GF-D8 (cell line): ENCODE measurements at places on chromosomes 16 and 17.

DNA sequence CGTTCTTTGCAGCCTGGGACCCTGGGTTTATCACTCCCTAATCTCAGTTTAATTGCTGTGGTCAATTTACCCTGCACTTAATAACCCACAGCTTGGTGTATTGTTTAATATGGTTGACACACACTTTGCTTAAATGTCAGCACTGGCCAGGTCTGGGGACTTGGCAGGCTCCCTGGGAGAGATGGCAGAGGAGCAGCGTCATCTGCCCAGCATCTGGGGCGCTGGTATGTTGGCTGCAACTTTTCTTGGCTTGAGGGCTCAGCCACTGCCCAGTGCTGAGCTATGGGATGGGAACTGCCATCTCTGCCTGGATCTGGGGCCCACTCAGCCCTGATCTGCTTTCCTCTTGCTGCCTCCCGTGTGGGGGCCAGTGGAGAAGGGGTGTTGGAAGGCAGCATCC is 115.7 kb upstream of the IRX3 start:
- no peak for DNase-seq

DNA sequence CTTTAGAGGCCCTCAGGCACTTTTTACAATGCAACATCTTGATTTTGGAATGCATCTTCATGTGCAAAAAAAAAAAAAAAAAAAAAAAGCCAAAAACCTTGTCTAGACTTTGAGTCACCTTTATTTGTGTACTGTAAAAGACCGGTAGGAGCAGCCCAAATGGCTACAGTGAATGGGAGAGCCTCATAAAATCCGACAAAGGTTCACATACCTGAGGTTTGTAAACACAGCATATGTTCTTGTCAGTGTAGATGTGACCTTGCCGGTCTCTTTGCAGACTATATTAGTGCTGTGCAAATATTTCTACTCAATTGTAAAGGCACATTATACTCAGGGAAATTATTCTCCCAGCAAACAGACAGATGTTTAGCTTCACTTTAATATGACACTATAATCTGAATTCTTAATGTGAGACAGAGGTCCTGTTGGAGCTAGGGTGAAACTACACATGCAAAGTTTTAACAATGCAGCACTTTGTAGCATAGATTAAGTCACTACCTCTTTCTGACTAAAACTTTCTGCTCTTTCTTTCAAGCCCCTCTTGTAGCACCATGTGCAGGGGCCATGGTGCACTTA is 211.3 kb downstream of the CA10 start:
- no peak for DNase-seq

- DNase-seq: no peak
These were observed 22.8 kb downstream of the GPRC5B start for GRCh38 chr16:19861811-19862327.

DNA sequence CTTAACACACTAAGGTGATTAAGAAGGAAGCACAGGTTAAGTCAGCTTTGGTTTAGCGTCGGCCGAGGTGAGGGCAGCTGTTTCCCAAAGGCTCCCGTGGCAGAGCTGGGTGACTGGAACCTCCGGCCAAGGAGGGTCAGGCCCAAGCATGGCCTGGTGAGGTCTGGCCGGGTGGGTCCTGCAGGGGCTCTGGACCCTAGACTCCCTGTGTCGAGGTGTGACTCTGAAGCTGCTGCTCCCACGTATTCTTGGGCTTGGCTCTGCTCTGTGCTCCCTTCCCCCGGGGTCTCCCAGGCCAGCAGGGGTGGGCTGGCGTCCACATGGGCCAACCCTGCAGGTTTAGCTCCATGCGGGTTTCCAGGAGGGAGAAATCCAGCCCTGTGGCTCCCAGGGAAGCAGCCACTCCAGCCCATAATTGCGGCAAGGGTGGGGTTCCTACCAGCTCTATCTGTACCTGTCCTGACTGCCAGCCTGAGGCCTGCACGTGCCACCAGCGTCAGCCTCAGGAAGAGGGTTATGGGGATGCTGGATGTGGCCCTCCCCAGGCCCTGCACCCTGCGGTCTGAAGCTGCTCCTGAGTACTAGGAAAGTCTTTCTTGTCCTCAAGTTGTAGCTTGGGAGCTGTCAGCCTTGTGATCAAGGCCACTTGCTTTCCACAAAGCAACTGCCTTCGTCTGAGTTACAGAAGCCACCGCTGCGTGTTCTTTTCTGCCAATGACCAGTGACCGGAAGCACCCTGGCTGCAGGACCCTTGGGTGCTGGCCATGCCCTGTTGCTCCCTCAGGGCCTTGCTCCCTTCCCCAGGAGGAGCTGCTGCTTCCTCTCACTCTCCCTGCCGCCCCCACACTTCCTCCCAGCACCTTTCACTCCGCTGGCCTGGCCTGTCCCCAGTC is 4.8 kb downstream of the CDK5R1 start:
- DNase-seq: no peak

GRCh38 chr17:43809121-43809520 is 23.8 kb downstream of the MPP3 start:
- no peak for DNase-seq

DNA sequence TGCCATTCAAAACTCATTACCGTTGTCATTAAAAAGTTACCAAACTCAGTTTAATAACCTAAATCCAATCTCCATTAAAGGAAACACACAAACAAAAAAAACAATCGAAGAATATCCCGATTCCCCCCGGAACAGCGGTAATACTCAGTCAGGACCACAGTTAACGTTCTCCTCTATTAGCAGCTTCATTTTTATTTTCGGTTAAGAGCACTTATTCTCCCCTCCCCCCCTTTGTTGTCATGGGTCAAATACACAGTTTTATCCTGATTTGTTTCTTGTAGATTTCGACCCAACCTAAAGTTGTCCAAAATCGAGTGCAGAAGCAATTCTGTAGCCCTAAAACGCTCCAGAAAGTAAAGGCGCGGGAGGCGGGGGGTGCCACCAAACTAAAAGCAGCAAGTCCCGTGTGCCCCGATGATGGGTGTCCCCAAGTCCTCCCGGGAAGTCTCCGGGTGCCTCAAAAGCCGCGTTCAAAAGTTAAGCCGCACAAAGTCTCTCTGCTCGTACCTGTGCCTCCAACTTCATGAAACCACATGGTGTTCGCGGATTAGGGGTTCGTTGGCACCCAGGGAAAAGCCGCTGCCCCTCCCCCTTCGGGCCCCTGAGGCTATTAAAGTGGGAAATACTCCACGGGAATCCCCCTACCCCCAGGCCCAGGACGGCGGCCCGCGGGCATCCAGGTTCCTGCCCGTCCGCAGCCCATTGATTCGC is 996 bp downstream of the SUMO2 start:
- DNase-seq: no peak

- no peak for DNase-seq
These were observed 6.2 kb upstream of the SPNS3 start for GRCh38 chr17:4427505-4427904.

GRCh38 chr17:13583996-13584700 is 17.6 kb downstream of the HS3ST3A1 start:
- DNase-seq: no peak

DNA sequence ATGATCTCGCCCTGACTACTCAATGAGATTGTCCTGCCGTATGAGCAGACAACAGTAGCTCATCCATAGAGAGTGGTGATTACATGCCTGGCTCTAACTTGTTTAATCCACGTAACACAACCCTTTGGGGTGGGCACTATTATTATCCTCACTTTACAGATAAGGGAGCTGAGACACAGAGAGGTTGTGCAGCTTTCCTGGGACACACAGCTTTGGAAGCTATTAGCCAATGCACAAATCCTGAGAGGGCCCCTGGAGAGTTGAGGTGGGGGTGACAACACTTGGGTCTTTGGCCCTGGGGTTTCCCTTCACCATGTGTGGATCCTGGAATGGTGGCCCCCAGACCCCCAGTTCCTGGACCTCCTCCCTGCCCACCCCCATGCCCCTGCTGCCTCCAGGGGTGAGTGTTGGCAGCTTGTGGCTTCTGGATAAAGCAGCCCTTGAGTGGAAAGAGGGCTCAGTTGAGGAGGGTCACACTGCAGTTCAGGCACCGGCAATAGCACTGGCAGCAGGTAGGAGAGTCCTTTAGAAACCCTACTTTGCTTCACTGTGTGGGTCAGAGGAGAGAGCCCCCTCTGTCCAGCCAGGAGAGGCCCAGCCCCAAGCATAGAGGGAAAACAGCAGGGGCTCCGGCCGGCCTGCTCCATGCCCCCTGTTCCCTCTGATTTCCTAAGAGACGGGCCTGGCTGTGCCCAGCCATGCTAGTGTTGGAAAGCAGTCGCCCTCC is 230.7 kb downstream of the KATNIP start:
- DNase-seq: no peak

DNA sequence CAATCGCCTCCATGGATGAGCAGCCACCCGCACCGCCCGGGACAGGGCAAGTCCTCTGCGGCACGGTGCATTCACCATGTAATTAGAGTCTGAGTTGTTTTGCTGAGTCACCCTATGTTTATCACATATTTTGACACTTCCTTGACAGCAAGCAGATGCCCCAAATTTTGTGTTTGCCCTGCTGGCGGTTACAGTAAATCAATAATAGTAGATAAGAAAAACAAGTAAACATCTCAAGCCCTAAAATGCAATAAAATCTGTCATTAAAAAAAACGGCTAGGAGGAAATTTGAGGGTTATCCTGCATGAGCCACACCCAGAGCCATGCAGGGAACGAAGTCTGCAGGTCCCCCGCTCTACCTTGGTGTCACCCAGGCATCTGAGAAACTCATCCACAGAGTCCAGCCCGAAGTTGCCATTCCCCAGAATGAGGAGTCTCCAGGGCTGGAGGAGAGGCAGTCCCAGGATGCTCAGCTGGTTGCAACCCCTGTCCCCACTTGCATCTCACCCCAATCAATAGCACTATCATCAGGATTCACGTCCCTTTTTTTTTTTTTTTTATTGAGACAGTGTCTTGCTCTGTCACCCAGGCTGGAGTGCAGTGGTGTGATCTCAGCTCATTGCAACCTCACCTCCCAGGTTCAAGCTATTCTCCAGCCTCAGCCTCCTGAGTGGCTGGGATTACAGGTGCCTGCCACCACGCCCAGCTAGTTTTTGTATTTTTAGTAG is 16.5 kb upstream of the ST6GALNAC1 start:
- peak; percentile 50 for DNase-seq
